ENCODE measurements at places on chromosomes 13 and 19.

- DNase-seq = no peak
Observed at GRCh38 chr19:8681345-8682029, 17.1 kb downstream of the ACTL9 start.

DNA sequence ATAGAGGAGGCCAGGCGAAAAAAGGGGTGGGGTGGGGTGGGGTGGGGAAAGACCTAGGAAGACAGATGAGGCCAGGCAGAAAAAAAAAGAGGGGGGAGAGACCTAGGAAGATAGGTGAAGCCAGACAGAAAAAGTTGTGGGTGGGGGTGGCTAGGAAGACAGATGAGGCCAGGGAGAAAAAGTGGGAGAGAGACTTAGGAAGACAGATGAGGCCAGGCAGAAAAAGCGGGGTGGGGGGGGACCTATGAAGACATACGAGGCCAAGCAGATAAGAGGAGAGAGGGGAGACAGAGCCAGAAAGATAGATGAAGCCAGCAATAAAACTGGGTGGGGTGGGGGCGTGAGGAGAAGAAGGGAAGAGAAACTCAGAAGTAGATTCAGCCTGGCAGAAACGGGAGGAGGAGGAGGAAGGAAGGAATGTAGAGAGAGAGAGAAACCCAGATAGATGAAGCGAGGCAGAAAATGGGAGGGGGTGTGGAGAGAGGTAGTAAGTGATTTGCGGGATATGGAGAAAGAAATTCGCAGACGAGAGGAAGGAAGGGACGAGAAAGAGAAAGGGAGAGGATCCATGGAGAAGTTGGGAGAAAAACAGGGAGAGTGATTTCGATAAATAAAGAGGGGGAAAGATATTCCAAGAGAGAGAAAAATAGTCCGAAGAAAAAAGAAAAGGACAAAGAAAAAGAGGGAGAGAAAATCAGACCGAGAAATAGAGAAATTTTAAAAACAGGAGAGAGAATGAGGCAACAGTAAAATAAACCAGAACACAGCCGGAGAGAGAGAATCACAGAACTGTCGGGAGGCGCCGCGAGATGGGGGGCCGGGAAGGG, 12.2 kb upstream of the CACNG6 start:
- DNase-seq = no peak

DNA sequence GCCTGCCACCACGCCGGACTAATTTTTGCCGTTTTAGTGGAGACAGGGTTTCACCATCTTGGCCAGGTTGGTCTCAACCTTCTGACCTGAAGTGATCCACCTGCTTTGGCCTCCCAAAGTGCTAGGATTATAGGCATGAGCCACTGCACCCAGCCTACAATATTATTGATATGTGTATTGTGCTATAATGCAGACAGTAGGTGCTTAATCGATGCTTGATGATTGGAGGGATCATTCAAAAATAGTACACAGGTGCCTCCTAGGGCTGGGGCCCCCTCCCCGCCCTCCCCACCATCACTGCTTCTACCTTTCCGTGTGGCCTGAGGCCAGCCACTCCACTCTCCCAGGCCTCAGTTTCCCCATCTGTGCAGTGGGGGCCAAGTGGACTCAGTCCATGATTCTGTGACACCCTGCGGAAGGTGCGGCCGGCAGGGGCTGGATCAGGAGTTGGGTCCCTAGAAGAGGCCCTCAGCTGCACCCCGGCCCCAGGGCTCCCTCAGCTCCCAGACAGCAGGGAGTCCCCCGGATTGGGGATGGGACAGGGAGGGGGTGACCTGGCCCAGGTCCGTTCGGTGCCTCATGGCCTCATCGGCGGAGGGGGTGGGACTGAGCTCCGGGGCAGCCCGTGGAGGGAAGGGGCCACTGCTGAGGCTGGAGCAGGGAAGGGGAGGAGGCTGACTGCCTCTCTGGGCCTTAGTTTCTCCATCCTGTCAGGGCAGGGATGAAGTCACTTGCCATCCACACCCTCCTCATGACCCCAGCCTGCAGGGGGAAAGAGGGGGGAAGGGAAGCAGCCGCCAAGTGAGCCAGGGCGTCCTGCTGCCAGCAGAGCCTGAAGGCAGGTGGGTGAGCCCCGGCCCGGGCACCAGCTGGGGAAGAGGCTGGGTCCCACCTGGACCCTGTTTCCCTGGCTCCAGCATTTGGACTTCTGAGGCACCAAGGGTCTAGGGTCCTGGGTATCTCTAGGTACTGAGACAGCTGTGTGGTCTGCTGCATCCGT, 1.2 kb downstream of the ADAMTSL5 start:
- DNase-seq = no peak

GRCh38 chr19:8462571-8462970, 17.8 kb downstream of the HNRNPM start:
- DNase-seq = no peak

All from AG08395 (cell line).